Activated naive CD8-positive, alpha-beta T cell treated with anti-CD3 and anti-CD28 coated beads, Interleukin-2, amount 50 U/mL, for 24 hours (primary cell): ENCODE measurements at places on chromosomes 6 and 20.

DNA sequence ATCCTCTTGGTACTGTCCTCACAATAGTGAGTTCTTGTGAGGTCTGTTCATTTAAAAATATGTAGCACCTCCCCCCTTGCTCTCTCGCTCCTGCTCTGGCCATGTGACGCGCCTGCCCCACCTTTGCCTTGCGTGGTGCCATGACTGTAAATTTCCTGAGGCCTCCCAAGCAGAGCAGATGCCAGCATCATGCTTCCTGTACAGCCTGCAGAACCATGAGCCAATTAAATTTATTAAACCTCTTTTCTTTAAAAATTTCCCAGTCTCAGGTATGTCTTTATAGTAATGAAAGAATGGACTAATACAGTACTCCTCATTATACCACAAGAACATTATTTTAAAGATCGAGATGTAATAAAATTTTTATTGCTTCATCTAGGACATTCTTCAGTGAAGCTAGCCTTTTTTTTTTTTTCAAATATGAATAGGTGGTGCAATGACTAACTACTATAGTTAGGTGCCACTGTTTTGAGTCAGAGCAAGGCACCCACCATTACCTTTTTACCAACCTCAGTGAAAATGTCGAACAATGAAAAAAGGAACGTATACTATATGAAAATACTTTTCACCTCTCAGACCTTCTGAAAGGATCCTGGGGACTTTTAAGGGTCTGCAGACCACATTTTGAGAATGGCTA, 191.1 kb upstream of the SGK1 start:
- no peak for DNase-seq

DNA sequence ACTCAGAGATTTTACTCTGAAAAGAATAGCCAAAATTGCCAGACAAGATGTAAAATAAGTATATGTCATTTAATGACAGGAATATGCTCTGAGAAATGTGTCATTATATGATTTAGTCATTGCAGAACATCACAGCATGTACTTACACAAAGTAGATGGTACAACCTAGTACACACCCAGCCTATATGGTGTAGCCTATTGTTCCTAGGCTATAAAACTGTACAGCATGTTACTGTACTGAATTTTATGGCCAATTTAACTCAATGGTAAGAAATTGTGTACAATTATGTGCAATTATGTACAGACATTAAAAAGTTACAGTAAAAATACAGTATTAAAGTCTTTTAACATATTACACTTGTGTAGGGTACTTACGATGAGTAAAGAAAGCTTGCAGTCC, 311.9 kb upstream of the EPHA7 start:
- DNase-seq: no peak

DNA sequence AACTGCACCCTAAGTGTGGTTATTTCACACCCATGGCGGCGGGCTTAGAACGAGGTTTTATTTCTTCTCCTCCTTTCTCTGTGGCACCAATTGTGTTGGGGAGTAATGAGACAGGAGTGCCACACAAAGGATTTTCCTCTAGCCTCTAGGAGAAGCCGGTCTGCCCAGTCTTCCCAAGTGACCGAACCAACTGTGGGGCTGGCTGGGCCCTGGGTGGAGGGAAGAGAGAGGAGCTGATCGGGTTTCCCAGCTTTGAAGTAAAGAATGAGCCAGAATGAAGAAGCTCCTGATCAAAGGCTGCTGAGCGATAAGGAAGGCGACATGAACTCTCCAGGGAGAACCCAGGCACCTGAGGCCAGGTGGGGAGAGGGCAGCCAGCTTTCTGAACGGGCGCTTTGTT, 616.0 kb upstream of the BTBD3 start:
- no peak for DNase-seq

DNA sequence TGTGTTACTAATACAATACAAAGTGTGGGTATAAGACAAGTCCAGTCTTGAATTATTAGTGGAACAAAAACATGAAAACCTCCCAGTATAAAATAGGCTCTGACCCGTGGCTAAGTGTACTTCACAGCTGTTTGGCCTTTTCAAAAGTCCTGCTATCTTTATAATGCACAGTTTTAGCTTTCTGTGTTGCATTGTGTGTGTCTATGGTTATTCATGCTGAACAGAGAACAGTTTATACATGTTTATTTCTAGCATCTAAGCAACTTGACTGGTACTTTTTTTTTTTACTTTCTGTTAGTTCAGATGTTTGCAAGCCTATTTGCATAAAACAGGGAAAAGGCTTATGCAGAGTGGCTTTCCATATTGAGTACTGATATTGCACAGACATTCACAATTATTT, 119.2 kb upstream of the CCN2 start:
- DNase-seq: no peak

DNA sequence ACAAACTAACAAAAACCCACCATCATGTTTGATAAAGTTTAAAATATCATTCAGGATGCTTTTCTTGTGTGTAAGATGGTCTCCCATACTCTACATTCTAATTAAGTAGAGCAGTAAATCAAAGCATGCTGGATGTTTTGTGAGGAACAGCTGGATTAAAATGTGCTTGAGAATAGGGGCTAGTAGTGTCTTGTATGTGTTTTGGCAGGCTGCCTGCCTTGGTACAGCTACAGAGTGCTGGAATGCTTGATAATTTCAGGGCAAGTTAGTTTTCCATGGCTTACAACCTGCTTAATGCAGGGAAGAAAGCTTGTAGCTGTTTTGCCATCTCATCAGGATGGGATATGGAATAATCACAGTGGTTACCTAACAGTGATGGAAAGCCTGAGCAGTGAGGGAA, 636.6 kb upstream of the MMS22L start:
- DNase-seq: no peak

DNA sequence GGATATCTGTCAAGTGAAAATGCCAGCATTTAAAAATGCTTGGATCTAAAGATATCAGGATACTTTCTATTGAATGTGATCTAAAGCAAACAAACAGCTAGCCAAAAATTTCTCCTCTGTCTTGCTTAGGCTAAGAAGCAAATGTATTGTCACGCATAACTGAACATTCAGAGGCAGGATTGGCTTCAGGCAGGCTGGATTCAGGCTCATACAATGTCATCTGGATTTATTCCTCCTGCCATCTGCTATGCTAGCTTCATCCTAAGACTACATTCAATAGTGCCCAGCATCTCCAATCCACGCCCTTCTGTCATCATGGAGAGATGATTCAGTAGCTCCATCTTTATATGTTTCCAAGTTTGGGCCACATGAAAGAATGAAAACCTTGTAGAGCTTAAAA, 27.1 kb downstream of the PFDN4 start:
- DNase-seq: no peak
